NCI-H187 treated with DMSO at 0.1 percent for 48 hours (cell line): ENCODE measurements at places on chromosomes 7 and 10.

DNA sequence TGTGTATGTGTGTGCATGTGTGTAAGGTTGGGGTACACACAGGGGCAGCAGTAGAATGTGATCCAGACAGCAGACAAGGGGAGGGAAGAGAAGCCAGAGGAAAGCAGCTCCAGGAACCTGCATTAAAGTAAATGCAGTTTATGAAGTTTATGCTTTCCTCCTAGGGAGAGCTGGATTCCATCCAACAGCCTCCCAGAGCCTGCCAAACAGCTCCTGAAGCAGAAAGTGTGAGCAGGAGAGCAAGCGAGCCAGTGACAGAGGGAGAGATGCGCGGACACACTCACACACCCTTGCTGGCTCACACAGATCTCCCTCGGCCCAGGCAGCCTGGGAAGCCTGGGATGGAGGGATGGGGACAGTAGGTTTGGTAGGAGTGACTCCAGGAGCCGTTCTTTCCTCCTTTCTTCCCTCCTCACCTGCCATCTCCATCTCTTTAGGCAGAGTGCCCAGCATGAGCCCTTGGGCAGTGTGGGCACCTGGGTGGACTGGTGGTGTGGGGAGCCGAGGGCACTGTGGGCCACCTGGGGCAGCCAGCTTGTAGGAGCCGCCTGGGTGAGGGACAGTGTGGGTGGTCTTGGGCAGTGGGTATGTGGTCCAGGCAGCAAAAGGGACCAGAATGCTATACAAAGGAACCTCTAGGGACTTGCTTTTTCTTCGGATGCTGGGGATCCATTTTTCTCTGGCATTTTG, 46.1 kb downstream of the PAX2 start:
- DNase-seq: no peak

- no peak for DNase-seq
Observed at GRCh38 chr7:110105840-110106239, 985.1 kb upstream of the LRRN3 start.

DNA sequence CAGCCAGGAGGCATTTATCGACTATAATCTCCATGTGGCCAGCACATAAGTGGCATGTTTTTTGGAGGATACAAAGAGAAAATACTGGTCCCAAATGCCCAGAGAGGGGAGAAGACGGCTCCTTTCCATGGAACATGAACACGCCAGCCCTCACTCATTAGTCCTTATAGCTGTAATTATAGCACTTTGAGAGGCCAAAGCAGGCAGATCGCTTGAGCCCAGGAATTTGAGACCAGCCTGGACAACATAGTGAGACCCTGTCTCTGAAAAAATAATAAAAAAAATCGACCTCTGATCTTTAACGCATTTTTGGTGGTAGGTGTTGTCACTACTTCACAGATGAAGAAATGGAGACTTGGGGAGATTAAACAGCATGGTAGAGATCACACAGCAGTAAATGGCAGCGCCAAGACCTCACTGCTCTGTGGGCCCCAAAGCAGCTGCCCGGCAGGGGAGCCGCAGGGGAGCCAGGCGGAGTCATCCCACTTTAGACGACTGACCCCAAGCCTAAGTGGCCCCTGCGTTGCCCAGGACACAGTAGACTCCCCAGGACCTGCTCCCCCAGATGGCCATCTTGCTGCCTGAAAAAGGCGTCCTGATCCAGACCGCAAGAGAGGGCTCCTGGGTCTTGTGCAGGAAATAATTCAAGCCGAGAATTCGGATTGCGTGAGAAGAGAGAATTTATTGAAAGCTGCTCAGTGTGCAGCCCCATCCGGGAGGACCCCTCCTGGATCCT, 21.2 kb upstream of the PRKAG2 start:
- DNase-seq: no peak

GRCh38 chr7:112765105-112765504, 25.1 kb downstream of the TMEM168 start:
- DNase-seq: no peak

DNA sequence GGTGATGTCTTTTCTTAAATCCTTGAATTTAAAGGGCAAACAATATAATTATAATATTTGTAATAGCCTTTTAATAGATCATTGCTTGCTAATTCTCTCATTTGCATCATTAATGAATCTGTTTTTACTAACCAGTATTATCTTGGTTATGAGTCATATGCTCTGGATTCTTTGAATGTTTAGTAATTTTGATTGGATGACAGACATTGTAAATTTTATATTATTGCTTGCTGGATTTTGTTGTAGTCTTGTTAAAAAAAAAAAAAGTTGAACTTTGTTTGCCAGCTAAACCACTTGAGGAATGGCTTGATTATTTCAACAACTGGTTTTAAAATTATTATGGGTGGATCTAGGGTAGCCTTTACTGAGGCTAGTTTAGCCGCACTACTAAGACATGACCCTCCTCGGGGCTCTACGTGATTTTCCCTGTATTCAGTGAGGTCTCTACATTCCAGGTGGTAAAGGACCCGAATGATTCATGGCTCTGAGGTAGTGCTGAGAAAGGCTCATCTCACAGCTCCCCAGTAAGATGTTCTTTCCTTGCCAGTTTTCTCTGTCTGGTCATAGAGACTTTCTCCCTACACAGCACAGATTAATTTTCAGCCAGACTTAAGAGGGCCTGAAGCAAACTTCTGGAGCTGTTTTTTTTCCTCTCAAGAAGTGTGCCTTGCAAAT, 8.5 kb downstream of the C10orf90 start:
- no peak for DNase-seq

GRCh38 chr7:80135309-80136104, 876 bp downstream of the GNAI1 start:
- DNase-seq: no peak

- no peak for DNase-seq
Observed at GRCh38 chr10:77593771-77594470, 43.7 kb downstream of the KCNMA1 start.

GRCh38 chr7:94252971-94253370, 141.7 kb upstream of the COL1A2 start:
- DNase-seq: no peak

DNA sequence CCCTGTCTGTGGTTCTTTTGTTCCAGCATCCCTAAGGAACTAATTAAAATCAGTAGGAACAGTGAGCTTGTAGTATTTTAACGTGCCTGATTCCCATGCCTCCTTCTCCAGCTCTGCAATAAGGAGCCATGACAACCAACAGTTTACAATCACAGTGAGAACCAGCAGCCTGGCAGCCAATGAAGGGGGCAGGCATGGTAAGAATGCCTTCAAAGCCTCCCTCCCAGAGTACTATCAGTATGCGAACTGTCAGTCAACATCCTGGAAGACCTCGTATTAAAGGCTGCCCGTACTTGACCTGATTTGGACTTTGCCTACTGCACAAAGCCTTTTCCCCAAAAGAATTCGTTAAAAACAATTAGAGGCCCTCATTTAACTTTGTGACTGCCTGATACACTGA, 7.7 kb downstream of the ZPBP start:
- no peak for DNase-seq

DNA sequence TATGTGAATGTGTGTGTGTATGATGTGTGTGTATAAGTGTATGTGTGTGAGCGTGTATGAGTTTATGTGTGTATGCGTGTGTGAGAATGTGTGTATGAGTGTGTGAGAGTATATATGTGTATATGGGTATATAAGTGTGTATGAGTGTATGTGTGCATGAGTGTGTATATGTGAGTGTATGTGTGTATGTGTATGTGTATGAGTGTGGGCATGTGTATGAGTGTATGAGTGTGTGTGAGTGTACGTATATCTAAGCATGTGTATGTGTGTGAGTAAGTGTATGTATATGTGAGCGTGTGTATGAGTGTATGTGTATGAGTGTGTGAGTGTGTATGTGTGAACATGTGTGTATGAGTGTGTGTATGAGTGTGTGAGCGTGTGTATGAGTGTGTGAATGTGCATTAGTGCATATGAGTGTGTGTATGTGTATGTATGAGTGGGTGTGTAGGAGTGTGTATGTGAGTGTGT, 12.9 kb downstream of the SLC13A4 start:
- no peak for DNase-seq

DNA sequence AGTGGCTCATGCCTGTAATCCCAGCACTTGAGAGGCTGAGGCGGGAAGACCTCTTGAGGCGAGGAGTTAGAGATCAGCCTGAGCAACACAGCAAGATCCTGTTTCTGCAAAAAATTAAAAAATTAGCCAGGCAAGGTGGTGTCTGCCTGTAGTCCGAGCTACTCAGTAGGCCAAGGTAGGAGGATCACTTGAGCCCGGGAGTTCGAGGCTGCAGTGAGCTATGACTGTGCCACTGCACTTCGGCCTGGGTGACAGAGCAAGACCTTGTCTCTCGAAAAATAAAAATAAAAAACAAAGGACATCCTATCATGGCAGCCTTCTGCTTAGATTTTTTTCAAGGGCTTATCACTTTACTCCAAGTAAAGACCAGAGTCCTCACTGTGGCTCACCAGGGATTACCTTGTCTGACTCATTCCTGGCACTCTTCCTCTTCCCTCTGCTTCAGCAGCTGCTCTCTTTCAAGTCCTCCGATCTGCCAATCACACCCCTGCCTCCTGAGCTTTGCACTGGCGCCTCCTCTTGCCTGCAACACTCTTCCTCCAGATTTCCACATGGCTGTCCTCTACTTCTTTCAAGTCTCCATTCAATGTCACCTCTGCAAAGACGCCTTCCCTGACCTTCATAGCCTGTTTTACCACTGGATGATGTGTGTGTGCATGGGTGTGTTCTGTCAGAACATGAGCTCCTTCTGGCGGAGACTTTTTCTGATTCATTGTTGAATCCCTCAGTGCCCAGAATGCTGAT, 7.7 kb downstream of the PRTFDC1 start:
- no peak for DNase-seq

DNA sequence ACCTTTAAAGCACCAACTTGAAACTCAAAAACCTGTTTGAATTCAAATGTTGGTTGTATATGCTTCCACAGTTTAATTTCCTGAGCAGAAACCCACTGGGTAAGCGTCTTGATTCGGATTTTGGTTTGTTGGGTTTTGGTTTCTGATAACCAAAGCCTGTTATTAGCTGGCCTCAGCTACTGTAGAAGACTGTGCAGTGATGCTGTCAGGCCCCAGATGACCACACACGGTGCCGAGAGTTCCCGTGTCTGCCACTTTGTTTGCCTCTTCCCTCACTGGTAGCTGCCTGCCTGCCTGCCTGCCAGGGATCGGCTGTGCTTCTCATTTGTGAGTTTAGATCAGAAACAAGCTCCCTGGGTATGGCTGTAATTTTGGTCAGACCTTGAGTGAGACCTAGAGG, 5.6 kb downstream of the MDH2 start:
- DNase-seq: no peak

DNA sequence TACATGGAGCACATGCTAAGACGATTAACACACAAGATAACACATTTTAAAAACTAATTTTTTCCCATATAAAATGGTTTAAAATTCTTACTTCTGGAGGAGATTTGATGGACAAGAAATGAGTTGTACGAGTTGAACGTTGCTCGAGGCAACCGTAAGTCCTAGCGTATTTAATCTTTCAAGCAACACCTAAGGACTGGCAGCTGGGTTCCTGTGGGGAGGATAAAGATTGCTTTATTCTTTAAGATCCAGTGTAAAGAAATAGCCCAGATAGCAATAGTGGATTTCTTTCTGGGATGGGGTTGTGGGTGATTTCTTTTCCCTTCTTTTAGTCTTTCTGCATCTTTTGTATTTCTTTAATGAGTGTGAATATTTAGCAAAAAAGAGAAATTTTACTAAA, 9.8 kb downstream of the TBXAS1 start:
- DNase-seq: no peak
